ENCODE measurements at places on chromosomes 12 and 14.

DNA sequence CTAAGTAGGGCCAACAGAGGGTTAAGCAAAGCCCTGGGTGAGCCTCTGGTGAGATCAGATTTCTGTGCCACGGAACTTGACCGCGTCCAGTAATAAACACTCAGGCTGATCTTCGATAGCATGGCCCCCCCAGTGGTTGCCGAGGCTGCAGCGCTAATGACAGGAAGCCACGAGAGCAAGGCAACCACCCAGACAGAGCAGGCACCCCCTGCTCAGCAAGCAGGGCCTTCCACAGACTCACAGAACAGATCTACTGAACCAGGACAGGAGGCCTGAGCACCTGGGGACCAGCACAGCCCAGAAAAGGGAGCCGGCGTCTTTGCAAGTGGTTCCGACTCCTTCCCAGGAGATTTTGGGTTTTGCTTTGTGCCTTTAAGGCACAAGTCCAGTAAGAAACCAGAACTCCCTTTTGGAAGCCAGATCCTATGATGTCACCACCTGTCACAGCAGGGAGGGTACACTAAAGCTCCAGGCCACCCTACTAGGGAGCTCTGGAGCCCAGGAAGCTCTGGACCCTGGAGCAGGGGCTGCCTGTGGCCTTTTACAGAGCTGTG, 42.3 kb downstream of the BCL11B start:
- no peak for DNase-seq

- no peak for DNase-seq
Observed at GRCh38 chr12:83153177-83153576, 466.5 kb downstream of the TMTC2 start.

GRCh38 chr12:65822732-65823512, 1.4 kb upstream of the HMGA2 start:
- DNase-seq: no peak

- no peak for DNase-seq
Observed at GRCh38 chr14:66982247-66982646, 207.0 kb upstream of the GARIN2 start.

- no peak for DNase-seq
Observed at GRCh38 chr12:76310110-76310509, 38.1 kb downstream of the BBS10 start.

GRCh38 chr14:23569443-23570151, 2.0 kb upstream of the AP1G2 start:
- DNase-seq: no peak

GRCh38 chr12:47910981-47911380, 6.2 kb upstream of the VDR start:
- DNase-seq: no peak

GRCh38 chr14:103492156-103492925, 30.3 kb downstream of the CKB start:
- DNase-seq: no peak

- DNase-seq: no peak
Observed at GRCh38 chr12:113779774-113780173, 186.4 kb downstream of the RBM19 start.

- DNase-seq: no peak
Observed at GRCh38 chr14:92353447-92353846, 30.5 kb downstream of the SLC24A4 start.

- no peak for DNase-seq
Observed at GRCh38 chr12:54206791-54207190, 18.0 kb upstream of the SMUG1 start.

- no peak for DNase-seq
Observed at GRCh38 chr14:77580477-77580876, 36.0 kb downstream of the SPTLC2 start.

DNA sequence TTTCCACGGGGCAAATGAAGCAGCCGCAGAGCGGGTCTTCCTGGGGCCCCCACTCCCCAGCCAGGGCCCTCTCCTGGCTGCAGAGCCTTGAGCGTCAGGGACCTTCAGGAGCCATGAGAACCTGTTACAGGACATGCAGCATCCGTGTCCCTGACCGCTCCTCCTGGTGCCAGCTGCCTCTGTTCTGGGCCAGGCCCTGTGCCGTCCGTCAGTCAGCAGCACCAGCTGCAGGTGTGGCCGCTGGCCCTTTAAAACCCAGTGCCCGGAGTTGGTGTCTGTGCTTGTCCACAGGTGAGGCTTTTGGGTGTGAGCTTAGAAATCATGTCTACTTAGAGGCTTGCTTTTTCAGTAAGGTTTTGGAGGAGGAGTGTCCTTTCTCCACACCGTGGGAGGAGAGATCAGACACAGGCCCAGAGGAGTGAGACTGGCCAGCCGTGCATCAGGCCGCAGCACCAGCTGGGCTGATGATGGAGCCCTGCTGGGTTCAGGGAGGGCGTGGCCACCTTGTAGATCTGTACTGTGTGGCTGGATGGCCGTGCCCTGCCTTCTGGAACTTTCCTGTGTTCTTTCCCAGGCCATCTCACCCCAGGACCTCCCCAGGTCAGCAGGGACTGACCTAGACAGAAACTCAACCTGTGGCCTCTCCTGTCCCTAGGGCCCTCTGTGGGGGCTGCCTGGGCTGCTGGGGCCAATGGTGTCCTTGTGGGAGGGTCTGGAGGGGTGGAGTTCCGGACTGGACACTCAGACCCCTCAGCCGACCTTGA, 27.1 kb downstream of the AACS start:
- DNase-seq: no peak

DNA sequence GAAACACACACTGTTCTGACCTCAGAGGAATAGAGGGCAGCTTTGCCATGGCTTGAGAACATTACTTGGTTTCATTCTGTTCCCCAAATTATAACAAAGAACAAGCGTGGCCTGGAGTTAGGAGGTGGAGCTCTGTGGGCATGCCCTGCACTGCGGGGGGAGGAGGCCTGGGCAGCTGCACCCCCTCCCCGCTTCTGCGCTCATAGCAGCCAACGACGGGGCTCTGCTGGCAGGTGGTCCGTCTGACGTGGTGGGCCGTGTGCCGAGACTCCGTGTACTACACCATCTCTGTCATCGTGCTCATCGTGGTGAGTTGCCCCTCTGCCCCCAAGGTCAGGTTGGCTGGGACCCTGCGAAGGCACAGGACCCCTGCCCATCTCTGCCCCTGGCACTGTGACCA, 70.4 kb upstream of the RIN3 start:
- no peak for DNase-seq

DNA sequence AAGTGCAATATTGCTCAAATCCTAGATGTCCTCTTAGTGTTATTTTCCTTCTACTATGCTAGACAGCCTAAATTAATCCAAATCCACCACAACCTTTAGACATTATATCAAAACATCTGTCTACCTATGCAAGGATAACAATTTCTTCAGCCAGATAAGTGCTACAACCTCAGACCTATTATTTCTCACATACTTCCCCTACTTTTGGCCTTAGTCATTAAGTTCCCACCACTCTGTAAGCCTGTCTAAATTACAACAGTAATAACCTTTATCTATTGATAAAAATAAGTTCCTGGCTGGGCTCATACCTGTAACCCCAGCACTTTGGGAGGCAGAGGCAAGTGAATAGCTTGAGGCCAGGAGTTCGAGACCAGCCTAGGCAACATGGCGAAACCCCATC, 74.0 kb downstream of the KIF21A start:
- no peak for DNase-seq

GRCh38 chr12:42086031-42086430, 58.6 kb downstream of the GXYLT1 start:
- DNase-seq: no peak

DNA sequence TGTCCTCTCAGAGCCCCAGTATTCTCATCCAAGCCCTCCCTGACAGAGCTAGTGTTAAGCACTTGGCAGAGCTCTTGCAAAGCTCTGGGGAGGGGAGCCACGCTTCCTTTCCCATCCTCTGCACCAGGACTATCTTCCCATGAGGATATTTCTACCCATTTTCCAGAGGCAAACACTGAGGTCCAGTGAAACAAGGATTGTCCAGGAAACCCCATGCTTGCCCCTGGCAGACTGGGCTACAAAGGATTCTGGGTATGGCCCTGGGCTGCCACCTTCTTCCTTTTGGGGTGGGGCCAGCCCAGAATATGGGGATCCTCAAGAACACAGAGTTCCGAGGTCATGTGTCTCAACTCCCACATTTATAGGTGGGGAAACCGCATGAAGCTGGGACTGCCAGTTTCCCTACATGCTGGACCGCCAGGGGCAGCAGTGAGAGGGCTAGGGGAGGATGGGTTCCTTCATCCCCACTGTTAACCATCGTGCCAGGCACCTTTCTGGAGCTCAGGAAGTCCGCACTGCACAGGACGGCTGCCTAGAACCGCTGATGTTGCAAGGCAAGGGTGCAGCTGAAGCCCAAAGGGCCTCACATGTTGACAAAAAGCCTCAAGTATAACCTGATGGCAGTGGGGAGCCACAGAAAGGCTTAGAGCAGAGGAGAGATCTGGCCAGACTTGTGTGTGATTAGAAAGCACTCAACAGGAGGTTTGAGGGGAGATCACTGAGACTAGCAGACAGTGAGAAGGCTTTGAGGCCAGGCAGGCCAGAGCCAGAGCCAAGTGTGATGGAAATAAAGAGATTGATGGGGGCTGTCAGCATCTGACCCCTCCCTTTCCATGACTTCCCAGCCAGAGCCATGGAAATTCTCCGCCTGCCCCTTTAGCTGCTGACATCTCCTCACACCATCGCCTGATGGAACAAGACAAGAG, 5.5 kb upstream of the CCDC85C start:
- DNase-seq: no peak

DNA sequence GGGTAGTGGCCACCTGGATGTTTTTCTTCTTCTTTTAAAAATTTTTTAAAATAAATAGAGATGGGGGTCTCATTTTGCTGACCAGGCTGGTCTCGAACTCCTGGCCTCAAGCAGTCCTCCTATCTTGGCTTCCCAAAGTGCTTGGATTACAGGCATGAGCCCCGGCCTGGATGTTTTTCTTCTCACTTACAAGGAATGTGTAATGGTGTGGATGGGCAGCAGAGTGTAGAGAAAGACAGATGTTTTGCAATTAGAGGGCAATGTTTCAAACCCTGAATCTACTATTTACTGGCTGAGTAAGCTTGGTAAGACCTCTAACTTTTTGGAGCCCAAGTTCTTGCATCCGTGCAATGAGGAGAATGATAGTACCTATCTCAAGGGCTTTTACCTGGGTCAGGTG, 48.1 kb downstream of the ADCK1 start:
- DNase-seq: no peak

GRCh38 chr14:101037021-101037817, 133.7 kb upstream of the RTL1 start:
- DNase-seq: no peak

GRCh38 chr14:68775614-68776126, 17.2 kb downstream of the ZFP36L1 start:
- no peak for DNase-seq

DNA sequence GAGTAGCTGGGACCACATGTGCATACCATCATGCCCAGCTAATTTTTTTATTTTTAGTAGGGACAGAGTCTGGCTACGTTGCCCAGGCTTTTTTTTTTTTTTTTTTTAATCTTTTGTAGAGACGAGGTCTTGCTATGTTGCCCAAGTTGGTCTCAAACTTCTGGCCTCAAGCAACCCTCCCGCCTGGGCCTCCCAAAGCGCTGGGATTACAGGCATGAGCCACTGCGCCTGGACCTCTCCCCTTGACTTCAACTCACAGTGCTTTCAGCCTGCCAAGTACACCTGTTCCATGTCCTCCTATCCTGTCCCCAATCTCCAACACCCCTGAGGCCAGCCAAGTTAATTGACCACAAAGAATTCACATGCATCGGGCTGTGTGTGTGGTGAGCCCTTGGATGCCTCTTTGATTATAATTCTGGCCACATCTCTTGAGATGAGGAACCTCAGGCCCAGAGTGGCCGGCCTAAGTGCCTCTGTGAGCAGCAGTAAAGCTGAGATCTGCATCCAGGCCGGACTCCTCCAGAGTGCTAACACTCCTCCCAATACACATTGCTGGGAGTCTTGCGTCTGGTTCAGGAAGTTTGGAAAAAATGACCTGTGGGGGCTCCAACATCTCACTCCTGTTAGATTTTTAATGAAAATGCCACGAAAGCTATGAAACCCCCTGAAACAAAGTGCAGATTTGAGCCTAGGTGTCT, 6.8 kb downstream of the RAB35 start:
- no peak for DNase-seq

DNA sequence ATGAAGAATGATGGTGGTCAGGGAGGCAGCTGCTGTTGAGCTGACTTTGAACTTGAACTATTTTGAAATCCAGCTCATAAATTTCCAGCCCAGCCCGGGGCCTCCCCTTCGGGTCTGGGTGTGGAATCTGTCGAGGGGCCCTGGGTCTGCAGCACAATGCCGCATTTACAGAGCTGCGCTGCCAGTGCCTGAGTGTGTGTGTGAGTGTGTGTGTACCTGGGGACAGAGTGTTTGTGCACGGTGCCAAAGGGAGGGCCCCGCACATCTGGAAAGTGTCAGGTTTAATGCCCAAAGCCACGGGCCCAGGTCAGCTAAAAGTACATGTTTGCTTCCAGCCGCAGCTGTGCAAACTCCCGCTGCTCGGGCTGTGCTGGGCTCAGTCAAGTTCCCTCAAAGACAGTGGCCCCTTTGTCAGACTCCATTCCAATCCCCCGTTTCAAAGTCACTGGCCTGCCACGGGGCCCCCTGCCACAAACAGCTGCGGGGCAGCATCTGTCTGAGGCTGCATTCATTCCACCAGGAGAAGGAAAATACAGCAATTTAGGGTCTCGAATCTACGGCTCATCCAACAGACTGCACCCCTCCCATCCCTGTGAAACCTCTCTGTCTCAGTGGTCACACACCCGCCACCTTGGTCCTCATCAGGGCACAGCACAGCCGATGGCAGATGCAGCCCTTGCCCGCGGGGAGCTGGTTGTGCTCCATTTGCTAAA, 16.3 kb upstream of the RFLNA start:
- DNase-seq: no peak

GRCh38 chr12:63822352-63822751, 22.1 kb upstream of the SRGAP1 start:
- DNase-seq: no peak

GRCh38 chr14:103728721-103729120, 13.1 kb downstream of the ZFYVE21 start:
- DNase-seq: no peak

- no peak for DNase-seq
Observed at GRCh38 chr14:64928239-64929013, 14.1 kb downstream of the GPX2 start.

GRCh38 chr12:202081-202731, 11.8 kb downstream of the SLC6A12 start:
- DNase-seq: no peak
